NCI-H774 (cell line): ENCODE measurements at places on chromosomes 7 and 10.

- DNase-seq: no peak
Observed at GRCh38 chr10:7544203-7544602, 122.6 kb downstream of the ITIH5 start.

DNA sequence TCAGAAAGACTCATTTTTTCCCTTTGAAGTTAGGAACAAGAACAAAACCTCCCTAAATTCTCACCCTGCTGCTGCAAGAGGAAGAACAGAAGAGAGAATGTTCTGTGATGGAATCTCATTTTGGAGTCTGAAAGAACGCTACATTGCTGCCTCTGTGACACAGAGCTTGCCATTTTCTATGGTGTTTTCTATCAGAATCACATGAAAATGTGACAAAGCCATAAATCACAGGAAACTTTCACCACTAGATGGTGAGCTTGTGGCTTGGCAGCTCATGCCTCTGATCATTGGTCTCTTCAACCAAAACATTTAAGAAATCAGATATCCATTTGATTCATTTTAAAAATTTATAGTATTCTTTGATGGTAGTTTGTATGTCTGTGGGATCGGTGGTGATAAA lies 82.9 kb downstream of the CADPS2 start:
- DNase-seq: no peak

- DNase-seq: no peak
Observed at GRCh38 chr10:63125459-63125858, 7.7 kb upstream of the NRBF2 start.

GRCh38 chr7:5545222-5545914 lies 121.7 kb upstream of the TNRC18 start:
- no peak for DNase-seq

- DNase-seq: no peak
Observed at GRCh38 chr10:130409931-130410330, 273.7 kb downstream of the GLRX3 start.

DNA sequence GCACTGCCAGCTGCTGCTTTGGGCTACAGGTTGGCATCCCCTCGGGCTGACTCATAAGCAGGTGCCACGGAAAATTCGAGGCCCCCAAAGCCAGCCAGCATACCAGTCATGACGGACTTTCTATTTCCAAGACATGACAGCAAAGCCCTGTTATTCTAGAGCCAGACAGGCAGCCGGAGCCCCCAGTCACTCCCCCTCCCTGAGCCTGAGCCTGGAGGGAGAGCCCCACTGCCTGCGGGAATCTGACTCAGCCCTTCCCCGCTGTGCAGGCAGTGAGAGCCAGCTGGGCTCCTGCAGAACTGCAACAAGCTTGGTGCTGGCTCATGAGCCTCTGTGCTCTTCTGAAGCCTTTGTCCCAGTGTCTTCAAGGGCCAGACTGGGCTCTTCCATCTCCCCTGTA lies 15.8 kb downstream of the BTBD16 start:
- no peak for DNase-seq

DNA sequence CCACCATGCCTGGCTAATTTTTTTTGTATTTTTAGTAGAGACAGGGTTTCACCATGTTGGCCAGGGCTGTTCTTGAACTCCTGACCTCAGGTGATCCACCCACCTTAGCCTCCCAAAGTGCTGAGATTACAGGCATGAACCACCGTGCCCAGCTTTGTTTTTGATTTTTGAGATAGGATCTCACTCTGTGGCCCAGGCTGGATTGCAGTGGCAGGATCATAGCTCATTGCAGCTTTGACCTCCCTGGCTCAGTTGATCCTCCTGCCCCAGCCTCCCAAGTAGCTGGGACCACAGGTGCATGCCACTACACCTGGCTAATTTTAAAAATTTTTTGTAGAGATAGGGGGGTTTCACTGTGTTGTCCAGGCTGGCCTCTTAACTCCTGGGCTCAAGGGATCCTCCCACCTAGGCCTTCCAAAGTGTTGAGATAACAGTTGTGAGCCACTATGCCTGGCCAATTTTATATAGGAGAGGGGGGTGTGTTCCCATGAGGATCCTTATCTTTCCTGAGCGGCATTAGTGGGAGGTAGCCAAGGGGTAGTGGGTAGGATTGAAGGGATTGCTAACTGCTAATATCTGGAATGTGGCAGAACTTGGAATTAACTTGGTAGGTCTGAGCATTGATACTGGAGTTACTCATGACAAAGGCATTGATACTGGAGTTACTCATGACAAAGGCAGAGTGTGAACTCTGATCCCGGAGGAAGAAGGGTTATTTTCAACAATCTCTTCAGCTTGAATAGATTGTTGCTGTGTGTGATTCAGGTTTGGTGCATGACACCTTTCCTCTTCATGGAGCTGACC lies 1.0 kb upstream of the NOLC1 start:
- DNase-seq: no peak

DNA sequence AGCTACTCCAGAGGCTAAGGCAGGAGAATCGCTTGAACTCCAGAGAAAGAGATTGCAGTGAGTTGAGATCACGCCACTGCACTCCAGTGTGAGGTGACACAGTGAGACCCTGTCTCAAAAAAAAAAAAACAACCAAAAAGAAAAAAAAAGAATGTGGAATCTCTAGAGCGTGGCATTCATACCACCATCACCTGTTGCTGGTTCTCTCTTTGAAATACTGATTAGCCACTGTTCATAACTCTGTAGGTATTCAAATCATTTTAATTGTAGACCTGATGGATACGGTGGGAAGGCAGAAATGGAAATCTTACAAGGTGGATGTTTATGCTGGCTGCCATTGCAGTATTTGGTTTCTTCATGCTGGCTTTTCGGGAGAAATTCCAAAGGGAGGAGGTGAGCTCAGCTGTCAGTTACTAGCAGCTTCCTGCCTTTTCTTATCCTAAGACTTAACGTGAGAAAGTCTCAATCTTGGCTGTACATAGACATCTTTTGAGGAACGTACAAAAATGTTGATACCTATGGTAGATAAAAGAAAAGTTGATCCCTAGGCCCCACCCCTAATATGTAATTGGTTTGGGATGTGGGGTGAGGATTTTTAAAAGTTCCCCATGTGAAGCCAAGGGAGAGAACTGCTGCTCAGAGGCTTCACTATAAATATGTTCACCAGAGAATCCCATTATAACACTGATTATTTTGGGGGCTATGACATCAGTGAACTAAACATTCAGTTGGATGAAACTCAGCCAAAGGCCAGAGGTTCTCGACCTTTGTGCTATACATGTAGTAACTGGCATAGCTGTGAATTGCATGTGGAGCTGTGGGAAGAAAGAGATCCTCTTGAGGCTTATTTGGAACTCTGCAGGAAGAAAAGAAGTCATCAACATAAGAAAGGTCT lies 26.9 kb upstream of the MKLN1 start:
- no peak for DNase-seq

DNA sequence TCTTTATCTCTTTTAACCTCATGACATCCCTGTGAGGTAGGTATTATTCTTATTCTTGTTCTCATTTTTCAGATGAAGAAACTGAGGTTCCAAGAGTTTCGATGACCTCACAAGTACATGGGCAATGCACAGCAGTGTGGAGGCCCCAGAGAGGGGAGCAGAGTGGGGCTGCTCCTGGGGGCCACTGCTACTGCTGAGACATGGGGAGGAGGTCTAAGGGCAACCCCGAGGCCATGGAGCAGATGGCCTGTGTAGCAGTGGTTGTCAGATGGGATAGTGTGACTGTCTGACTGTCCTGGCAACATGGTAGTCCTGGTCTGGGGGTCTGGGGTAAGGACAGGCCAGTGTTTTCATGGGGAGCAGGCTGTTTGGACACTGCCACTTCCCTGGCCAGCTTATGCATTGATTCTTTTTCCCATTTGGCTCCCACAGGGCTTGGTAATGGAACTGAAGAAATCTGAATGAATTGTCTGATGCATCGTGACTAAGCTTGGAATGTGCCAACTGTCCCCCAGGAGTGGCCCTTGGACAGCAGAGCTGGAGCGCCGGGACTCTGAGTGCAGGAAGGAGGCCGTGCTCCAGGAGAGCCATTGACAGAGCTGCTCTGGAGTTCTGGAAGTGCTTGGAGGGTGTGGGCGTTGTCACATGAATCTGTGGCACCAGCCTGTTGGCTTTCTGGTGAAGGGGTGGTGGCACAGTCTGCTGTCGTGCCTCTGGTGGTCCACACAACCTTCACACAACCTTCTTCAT lies 40.9 kb downstream of the ADRA2A start:
- no peak for DNase-seq

GRCh38 chr10:227014-227413 lies 91.8 kb downstream of the ZMYND11 start:
- no peak for DNase-seq

GRCh38 chr10:97778452-97779302 lies 6.9 kb upstream of the SFRP5 start:
- no peak for DNase-seq

- DNase-seq: no peak
Observed at GRCh38 chr7:133957845-133958244, 169.3 kb upstream of the LRGUK start.

GRCh38 chr10:91238191-91238590 lies 17.7 kb downstream of the PCGF5 start:
- no peak for DNase-seq

GRCh38 chr10:17716161-17716560 lies 35.8 kb upstream of the TMEM236 start:
- DNase-seq: no peak

- no peak for DNase-seq
Observed at GRCh38 chr7:30869794-30870611, 41.6 kb upstream of the AQP1 start.

DNA sequence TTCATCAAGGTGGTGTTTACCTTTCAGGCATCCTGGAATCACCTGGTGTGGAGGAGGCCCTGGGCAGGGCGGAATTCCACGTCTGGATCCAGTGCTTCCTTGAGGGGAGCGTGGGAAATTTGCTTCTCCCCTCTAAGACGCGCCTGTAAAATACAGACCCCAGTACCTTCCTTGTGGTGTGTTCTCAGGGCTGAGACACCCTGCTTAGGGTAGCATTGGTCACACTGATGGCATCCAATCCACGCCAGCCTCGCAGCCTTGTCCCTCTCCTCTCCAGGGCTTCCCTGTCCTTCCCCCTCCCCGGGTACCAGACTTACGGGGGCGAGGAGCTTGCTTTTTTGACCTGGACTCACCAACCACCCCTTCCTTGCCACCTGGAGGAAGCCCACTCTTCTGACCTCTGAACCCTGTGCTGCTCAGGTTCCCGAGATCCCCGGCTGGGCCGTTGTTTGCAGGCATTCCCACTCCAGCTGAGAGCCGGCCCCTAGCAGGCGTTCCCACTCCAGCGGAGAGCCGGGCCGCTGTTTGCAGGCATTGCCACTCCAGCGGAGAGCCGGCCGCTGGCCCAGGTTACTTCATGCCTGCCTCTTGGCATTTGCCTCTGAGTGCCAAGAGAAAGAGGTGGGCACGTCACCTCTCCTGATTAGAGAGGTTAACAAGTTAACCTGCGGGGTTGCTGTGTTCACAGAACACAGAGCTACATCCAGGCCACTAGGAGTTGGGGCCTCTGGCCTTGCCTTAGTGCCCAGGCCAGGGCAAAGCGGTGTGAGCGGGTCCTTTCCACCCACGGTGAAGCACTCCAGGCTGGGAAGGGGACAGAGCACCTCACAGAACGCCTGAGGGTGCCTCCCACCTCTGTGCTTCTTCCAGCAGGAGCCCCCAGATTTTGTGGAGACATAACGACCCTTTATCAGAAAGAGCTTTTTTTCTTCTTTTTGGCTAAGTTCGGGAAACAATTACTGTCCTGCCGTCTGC lies 254.0 kb upstream of the PPP2R2D start:
- no peak for DNase-seq

GRCh38 chr7:70571403-70571934 lies 560.5 kb upstream of the GALNT17 start:
- DNase-seq: no peak

GRCh38 chr10:72932259-72933015 lies 22.2 kb downstream of the PLA2G12B start:
- DNase-seq: no peak

DNA sequence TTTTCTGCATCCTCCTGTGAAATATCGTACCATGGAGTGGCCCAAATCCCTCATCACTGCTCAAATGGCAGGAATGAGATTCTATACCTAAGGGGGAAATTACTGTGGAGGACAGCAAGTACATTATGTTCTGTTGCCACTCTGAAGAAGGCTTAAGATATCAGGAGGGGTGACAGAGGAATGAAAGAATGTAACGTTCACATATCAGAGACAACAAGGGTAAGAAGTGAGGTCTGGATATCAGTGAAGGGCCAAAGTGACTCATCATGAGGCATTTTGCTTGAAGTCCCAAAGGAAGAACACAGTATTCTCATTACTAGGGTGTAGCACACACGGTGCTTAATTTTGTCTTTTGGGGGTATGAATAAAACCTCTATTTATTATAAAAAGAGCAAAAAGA lies 71.5 kb upstream of the SLC13A1 start:
- DNase-seq: no peak

GRCh38 chr10:93600446-93601145 lies 439 bp downstream of the RBP4 start:
- no peak for DNase-seq

GRCh38 chr7:27520815-27521790 lies 141.6 kb downstream of the HIBADH start:
- DNase-seq: no peak

GRCh38 chr7:110421490-110422241 lies 669.3 kb upstream of the LRRN3 start:
- no peak for DNase-seq

GRCh38 chr7:79182283-79182682 lies 271.2 kb downstream of the MAGI2 start:
- no peak for DNase-seq

GRCh38 chr7:7565746-7566650 lies 686 bp upstream of the MIOS start:
- DNase-seq: no peak

- no peak for DNase-seq
Observed at GRCh38 chr7:7816816-7817536, 98.6 kb upstream of the RPA3 start.

- no peak for DNase-seq
Observed at GRCh38 chr10:127563718-127564553, 14.8 kb downstream of the NPS start.

DNA sequence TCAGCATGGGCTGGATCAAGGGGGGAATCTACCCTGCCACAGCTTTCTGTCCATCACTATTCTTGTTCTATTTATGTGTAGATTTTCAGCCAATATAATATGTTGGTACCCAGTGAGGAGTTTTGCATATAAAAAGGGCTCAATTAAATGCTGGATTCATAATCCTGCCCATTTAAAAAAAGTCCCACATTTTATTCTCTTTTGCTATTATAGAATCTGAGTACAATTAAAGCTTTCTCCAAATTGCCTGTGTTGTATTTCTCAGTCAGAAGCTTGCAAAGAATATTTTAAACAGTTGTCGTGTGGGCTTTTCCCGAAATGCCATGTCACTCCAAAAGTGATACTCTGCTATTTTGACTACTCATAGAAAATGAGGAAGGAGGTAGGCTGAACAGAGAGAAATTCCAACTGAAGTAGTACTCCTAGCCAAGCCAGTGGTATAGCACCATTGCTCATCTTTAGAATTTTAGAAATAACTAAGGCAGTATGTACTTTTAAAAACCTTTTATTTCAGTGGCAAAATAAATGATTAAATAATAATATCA lies 108.3 kb upstream of the HDAC9 start:
- no peak for DNase-seq

DNA sequence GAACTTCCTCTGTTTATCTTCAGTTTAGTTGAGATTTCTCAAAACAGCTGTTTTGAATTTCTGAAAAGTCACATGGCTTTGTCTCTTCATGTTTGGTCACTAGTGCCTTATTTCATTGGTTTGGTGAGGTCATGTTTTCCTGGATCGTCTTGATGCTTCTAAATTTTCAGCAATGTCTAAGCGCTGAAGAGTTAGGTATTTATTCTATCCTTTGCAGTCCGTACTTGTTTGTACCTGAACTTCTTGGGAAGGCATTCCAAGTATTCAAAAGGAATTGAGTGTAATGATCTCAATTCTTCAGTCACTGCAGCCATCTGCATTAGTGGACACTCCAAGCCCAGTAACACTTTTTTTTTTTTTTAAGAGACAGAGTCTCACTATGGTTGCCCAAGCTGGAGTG lies 67.7 kb downstream of the HERC4 start:
- DNase-seq: no peak
